ELF-1 (cell line): ENCODE measurements at places on chromosomes 1 and 21.

- no peak for DNase-seq
Measured at GRCh38 chr1:1537626-1538250, 2.7 kb downstream of the TMEM240 start.

GRCh38 chr1:22123071-22123390 is 19.9 kb downstream of the WNT4 start:
- peak; percentile 75 for DNase-seq

- no peak for DNase-seq
Measured at GRCh38 chr1:31828926-31829690, 13.3 kb upstream of the SPOCD1 start.

- no peak for DNase-seq
Measured at GRCh38 chr1:50027794-50028193, 4.0 kb upstream of the AGBL4 start.

- no peak for DNase-seq
Measured at GRCh38 chr1:37034121-37035013, at the start of gene GRIK3. TSS of gene GRIK3 (minus strand) at chr1:37034515. CDS start at chr1:37034108, 407 bp downstream.

GRCh38 chr1:211789641-211790464 is 40.7 kb downstream of the LPGAT1 start:
- no peak for DNase-seq
